ENCODE measurements at places on chromosomes 4 and X.

GRCh38 chr4:133151341-133151690 lies 2.2 kb downstream of the PCDH10 start:
- no peak for DNase-seq

- DNase-seq, result no peak
Measured at GRCh38 chr4:102623622-102624021, 122.5 kb downstream of the NFKB1 start.

- no peak for DNase-seq
Measured at GRCh38 chrX:83145876-83146275, 362.2 kb upstream of the POU3F4 start.

DNA sequence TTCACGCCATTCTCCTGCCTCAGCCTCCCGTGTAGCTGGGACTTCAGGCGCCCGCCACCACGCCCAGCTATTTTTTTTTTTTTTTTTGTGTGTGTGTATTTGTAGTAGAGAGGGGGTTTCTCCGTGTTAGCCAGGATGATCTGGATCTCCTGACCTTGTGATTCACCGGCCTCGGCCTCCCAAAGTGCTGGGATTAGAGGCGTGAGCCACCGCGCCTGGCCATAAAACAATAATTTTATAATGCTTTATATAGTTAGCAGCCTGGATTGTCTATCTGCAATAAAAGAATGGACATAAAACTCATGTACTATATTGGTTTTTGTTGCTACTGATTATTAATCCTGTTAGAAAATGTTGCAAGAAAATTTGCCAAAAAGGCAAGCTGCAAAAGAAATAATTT lies 195.9 kb upstream of the BANK1 start:
- no peak for DNase-seq

- peak; percentile 54 for DNase-seq
Measured at GRCh38 chr4:16026160-16026761, 57.6 kb downstream of the PROM1 start.

DNA sequence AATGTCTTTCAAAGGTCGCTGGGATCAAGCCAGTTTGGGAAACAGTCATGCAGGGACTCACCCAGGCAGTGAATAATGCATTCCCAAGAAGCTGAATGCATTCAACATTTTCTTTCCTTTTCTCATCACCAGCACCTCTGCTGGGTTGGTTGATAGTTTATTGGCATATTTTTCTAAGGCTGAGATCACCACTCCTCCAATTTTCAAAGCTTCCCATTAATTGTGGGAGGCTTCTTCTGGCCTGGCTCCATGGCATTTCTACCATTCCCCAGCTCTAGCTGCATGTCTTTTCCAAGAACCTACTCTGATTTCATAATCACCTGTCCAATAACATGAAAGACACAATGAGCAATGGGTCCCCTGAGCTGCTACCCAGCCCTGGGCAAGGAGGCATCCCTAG lies 35.8 kb downstream of the CHRDL1 start:
- DNase-seq, result no peak

- no peak for DNase-seq
Measured at GRCh38 chrX:49312176-49312575, 8.7 kb downstream of the GAGE10 start.

- peak; percentile 60 for DNase-seq
Measured at GRCh38 chrX:118823263-118824172, at the start of gene ZCCHC12. ZCCHC12 (plus strand) TSS chrX:118823824; CDS start chrX:118825245, 1,421 bp downstream.

DNA sequence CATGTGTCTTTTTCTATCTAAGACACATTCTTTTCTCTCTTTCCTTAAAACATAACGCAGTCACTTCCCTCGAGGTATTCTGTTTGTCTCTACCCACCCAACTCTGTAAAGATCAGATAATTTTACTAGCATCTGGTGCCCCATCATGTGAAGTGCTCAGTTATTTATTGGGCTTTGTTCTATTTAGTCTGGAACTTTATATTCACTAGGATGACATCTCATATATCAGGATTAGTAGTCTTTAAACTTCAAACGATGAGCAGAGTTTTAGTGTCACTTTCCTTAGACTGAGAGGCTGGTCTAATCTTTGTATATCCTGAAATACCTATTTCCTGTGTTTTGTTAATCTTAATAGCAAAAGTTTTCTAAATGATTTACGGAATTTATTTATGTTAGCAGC lies 445.5 kb upstream of the NDST3 start:
- no peak for DNase-seq

DNA sequence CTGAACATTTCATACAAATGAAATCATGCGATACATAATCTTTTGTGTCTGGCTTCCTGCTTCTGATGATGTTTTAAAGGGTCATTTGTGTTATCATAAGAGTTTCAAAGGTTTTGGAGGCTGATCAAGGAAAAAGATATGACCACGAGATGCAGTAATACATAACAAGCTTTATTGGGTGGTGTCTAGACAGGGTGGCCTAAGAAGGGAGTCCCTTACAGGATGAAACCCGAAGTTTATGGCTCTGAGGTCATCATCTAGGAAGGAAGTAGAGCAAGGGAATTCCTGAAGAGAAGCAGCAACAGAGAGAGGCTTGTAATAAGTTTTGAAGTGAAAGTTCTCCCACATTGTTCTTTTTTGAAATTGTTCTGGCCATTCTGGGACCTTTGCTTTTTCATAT lies 40.8 kb upstream of the SOD3 start:
- no peak for DNase-seq

GRCh38 chr4:187390646-187391045 lies 604.9 kb upstream of the ZFP42 start:
- no peak for DNase-seq

DNA sequence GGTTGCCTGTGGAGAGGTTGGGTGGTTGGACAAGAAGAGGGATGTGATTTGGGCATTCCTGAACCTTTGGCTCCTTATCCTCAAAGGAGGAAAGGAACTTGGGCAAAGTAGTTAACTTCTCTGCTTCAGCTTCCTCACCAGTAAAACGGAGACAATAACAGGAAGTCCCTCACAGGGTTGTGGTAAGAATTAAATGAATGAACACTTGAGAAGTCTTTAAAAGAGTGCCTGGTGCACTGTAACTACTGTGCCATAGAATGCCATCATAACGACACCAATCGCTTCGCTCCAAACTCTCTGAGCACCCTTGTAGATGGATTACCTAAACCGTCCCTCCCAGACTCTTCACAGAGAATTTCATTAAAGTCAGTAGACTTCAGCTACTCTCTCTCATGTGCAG lies 10.5 kb downstream of the ZCCHC18 start:
- DNase-seq, result no peak

GRCh38 chr4:89119836-89120235 lies 8.5 kb downstream of the TIGD2 start:
- DNase-seq, result no peak

GRCh38 chrX:48848847-48849246 lies 13.4 kb upstream of the PCSK1N start:
- DNase-seq, result no peak

DNA sequence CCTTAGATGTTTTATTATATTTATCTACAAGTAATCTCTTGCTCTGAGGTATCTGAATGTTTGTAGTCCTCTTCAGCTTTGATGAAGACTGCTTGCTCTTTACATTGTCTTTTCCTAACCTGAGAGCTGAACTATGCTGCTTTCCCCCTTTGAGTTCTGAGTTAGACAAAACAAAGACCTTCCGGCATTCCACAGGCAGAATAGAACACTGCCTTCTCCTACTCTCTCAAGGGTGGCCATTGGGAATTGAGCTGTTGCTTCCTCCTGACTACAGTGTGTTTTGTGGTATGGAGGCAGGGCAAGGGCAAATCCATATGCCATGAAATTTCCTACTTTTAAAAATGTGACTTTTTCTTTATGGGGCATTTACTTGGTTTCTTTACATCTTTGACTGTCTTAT lies 841.0 kb downstream of the FAM133A start:
- no peak for DNase-seq

DNA sequence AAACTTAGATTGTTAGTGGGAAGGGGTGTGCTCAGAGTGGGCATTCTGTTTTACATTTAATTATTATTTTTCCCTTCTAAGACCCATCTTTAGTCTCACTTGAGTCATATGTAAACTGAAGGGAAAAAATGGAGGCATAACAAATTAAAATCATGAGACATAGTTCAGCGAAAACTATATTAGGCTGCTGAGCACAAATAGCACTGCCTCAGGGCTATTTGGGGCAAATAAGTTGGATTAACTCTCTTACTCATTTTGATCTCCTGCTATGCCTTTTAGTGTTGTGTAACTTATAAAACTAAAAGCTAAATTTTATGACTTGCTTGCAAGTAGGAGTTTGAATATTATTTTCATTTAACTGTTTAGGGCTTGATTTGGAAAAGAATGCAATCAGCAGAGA lies 1329.2 kb upstream of the PCDH7 start:
- DNase-seq, result no peak

DNA sequence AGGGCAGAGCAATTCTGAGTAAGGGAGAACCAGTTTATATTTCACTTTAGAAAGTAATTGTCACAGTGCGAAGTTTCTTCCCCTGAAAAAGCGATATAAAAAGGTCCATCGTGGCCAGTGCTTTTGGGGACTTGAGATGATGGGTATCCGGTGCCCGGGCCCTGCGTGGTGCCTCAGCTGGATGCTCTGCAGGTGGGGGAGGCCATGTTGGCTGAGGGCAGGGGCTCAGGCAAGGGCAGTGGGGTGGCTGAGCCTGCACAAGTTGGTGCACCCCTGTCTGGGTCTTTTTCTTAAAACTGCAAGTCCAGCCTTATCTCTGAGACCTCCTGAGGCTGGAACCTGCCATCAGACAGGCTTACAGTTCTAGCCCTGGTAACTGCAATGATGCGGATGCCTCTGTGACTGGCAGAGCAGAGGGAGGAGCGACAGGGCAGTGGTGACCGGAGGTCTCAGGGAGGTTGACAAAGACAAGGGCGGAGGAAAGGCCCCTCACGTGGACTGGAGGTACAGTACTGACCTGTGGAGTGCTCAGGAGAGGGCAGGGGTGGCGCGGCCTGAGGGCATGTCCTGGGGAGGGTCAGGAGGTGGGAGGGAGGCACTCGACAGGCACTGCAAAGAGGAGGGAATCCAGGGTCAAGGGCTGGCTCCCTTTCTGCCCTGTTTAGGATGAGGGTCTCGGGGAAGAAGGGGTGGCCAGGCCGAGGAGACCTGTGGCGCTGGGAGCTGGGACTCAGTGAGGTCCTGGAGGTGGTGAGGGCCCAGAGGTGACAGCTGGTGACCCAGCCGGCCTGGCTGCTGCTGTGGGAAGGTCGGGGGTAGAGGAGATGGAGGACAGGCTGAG lies 1.8 kb downstream of the RGS12 start:
- DNase-seq, result peak; percentile 22

- DNase-seq, result peak; percentile 54
Measured at GRCh38 chr4:147943159-147943638, 211.3 kb downstream of the ARHGAP10 start.

- no peak for DNase-seq
Measured at GRCh38 chr4:98193459-98194105, 50.3 kb upstream of the STPG2 start.

DNA sequence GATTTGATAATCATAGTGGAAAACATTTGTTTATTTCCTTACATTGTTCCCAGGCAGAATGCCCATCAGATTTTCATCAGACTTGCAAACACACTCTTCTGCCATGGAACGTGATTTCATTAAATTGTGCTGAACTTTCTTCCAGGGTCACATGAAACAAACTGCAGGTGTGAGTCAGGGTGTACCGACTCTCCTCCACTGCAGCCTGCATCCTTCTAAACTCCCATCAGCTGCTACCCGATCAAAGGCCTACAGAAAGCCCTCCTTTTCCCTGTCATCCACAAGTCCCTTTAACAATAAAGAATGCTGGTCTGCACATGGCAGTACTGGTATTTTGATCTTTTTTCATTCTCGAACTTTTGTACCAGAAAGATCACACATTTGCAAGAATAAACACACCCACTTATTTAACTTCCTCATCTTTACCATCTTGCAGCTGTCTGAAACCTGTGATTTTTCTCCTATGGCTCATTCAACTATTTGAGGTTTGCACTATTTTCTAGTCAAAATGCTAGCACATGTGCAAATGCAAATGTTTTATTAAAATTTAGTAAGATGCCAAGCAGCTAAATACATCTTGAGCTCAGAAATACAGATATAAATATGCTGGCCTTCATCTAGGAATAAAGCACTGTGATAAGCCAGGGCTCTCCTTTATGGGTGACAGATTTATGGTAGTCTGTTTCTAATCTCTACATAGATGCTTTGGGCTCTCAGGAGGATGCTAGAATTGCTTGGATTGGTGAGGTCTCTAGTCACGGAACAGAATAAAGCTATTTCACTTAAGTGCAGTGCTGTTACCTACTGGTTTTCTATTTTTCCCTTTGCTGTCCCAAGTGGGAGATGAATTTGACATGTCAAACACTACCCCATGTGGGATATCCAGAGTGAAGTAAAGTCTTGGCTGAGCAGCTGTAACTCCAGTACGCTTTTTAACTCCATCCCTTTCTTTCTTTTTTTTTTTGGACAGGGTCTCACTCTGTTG lies 25.8 kb upstream of the ARHGAP24 start:
- peak; percentile 10 for DNase-seq

DNA sequence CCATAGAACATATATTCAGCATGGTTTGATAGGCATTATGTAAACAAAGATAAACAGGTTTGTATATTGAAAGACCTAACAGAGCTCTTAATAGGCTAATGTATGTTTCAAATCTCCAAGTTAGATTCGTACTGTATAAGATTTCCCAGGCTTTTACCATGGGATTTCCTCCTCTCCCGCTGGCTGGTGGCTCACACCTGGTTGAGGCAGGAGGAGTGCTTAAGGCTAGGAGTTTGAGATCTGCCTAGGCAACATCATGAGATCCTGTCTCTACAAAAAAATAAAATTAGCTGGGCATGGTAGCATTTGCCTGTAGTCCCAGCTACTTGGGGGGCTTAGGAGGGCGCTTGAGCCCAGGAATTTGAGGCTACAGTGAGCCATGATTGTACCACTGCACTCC lies 5.4 kb downstream of the CPE start:
- DNase-seq, result no peak

GRCh38 chr4:142405695-142406498 lies 440.2 kb downstream of the INPP4B start:
- DNase-seq, result no peak

DNA sequence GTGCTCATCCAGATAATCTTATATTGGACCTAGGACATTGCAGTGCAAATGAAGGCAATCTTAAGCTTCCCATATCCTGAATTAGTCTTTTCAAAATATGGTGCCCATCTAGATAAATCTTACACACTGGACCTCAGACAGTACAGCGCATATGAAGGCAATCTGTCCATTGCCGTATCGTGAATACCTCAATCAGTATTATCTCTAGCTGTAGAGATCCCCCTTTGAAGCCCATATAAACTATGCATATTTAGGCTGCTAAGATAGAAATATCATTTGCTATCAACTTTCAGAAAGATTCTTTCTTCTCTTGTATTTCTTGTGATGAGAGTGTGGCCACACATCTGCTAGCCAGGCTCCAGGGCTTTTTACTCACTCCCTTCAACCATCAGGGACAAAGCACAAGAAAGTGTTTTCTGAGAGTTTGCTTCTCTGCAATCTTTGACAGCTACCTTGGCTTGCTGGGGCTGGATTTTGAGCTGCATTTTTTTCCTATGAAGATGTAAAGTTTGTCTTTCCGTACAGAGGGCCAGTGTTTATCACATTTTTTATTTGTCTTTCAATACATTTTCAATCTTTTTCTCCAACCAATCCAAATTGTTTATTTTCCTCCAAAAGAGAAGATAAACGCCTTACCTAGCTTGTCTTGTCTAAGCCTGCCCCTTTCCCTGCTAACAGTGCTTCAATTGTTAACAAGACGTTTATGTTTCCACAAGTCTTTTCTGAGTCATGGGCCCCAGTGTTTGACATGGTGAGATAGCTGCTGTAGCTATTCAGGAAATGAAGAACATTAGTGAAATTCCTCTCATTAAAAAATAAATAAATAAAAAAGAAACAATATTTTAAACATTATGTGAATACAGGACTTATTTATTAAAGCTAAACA lies 57.6 kb upstream of the FAT1 start:
- no peak for DNase-seq

GRCh38 chr4:159328766-159329165 lies 225.9 kb downstream of the RAPGEF2 start:
- DNase-seq, result no peak

Data from GM13976 (cell line).